Thymus (tissue), 14 donors: ENCODE measurements at places on chromosomes 12 and 14.

GRCh38 chr14:61484826-61485584 lies 163.6 kb downstream of the PRKCH start:
- no peak for DNase-seq

GRCh38 chr12:132443091-132443490 lies 46.9 kb upstream of the FBRSL1 start:
- DNase-seq: no peak

GRCh38 chr12:47802312-47802711 lies 17.4 kb downstream of the HDAC7 start:
- no peak for DNase-seq

- no peak for DNase-seq
Observed at GRCh38 chr12:53803194-53803593, 51.4 kb upstream of the CISTR start.
